ENCODE measurements at places on chromosomes 1 and 21. TPM values are rescaled to one million over a fixed set of nuclear protein-coding genes. Genes with fewer than 3 reads are reported as not detected.

GRCh38 chr21:45508607-45509565 lies 33.4 kb downstream of the SLC19A1 start:
- DNase-seq = no peak

DNA sequence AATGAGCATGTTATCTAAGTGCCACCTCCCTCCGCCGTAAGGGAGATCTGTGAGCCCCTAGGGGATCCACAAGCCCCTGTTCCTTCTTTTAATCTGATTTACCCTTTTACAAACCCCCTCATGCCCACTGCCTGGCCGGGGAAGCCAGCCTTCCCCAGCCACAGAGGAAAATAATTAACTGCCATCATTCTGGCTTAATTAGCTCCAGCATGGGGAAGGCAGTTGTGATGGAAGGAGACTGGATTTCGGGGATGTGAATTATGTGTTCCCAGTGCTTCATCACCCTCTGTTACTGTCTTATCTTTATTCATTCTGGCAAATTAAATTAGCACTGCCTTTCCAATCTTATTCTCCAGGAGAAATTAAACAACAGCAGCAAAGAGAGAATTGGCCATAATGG lies 135.8 kb downstream of the PTPRU start:
- no peak for DNase-seq

DNA sequence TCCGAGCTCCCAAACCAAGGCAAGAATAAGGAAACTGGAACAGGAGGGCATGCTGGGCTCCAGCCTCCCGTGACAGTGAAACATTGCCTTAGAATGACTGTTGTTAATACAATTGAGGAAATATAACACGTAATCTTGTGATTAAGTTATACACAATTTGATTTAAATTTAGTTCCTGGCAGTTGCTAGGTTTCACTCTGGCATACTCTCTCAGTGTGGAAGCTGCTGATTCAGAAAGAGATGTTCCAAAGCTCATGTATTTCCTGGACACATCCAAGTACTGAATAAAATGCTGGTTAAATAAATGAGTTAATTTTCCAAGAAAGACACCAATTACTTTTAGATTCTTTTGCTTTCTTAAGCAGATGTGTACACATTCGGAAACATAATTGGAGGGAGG lies 176.1 kb downstream of the GRIK1 start:
- no peak for DNase-seq

- DNase-seq = no peak
These were observed 49.5 kb upstream of the IFFO2 start for GRCh38 chr1:19006000-19006399.

- DNase-seq = no peak
These were observed 26.6 kb upstream of the LRRN2 start for GRCh38 chr1:204711947-204712701.

The C1orf87 gene
- polyA plus RNA-seq = 0.28 TPM

GRCh38 chr1:65172936-65173690 lies 25.1 kb downstream of the AK4 start:
- no peak for DNase-seq

- no peak for DNase-seq
These were observed 59.8 kb upstream of the C1orf53 start for GRCh38 chr1:197842646-197843045.

GRCh38 chr1:70963374-70963773 lies 84.2 kb downstream of the PTGER3 start:
- DNase-seq = no peak

DNA sequence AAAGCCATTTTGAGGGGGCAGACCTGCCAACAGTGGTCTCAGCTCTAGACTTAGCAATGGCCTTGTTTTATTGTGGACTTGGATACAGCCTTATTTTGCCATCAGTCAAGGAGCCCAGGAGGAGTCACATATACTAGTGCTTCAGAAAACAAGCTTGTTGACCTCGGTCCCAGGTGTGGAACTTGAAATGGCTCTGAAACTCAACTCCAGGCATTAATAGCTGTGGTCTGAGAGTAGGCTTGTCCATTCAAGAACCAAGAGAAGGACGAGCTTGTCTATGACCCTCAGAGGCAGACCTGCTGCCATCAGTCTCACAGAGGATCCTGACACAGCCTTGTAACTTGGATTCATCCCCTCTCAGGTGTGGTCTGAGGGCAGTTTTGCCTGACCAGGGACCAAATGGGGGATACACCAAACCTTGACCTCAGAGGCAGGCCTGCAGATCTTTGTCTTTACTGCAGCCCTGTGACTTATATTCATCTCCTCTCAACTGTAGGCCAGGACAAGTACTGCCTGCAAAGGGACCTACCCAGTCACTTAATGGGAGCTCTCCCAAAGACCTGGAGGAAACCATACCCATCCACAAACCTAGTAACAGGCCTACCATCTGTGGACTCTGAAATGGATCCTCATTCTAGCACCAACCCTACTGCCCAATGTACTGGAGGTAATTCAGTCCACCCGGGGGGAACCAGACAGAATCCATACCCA lies 33.1 kb downstream of the OR6Y1 start:
- DNase-seq = no peak

- DNase-seq = no peak
These were observed 28.3 kb downstream of the SLC30A7 start for GRCh38 chr1:100924212-100924611.

GRCh38 chr1:112722601-112723510 lies 7.7 kb upstream of the PPM1J start:
- DNase-seq = no peak

The IVL gene
- polyA plus RNA-seq = 0.23 TPM

The RIMS3 gene
- 1.9 TPM for polyA plus RNA-seq

DNA sequence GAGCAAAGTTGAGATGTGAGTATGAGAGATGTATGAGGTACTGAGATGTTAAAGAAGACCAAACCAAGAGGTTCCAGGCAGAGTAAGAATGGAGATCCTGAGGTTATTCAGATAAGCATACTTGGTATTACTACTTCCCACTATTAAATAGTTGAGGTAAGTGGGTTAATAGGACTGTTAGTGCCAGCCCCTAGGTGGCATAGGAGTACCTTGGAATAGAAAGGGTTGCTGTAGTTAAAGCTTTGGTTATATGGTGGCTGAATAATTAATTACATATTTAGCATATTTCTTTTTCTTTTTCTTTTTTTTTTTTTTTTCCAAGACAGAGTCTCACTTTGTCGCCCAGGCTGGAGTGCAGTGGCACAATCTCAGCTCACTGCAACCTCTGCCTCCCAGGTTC lies 397.9 kb upstream of the TMPRSS15 start:
- no peak for DNase-seq

DNA sequence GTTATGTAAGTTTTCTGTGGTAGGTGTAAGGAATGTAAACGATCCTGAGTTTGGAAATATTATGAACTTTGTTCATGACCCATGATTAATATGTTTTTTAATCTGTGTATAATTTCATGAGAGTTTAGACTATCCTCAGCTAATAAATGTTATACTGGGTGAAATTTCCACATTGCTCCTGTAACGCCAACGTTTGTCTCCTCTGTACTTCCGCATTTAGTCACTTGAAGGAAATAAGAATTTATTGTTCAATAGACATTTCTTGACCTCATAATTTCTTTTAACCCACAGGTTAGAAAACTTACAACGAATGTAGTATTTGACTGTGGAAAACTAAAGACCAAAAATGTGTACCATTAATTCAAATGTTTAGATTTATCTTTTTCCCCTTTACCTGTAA lies 876 bp downstream of the KCNJ15 start:
- no peak for DNase-seq

The KIF14 gene
- 12.4 TPM for polyA plus RNA-seq

DNA sequence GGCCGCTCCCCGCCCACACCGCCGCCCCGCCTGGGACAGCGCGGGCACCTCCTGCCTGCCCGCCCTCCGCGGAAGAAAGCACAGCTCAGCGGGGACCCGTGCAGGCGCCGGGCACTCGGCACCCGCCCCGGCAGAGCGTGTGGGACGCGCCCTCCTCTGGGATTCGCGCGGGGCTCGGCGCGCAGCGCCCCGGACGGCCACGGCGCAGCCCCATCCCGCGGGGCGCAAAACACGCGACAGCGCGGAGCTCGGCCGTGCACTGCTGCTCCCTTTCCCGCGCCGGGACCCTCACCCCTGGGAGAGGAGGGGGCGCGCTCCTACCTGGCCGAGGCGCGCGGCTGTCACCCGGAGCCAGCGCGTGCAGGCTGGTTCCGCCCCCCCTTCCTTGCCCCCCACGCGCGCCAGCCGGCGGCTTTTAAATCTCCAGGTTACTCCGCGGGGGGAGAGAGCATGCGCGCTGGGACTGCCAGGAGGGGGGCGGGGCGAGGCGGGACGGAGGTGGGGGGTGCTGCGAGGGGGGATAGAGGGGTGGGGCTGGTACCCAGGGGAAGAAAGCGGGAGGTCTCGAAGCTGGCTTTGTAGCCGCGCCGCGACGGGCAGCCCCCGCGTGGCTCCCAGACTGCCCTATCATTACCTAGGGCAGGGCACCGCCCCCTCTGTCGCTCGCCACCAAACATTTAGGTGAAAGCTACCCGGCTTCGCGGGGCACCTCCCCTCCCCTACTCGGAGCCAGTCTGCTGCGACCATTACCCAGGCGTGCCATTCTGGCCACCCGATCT lies at the start of gene SLC45A3:
SLC45A3 (minus strand) TSS at position 437 of the 779 bp plus-strand sequence. CDS start 15,853 bp downstream, outside the sequence.
- DNase-seq = no peak

The SLC45A3 gene
- polyA plus RNA-seq = 8.8 TPM

- no peak for DNase-seq
These were observed 76.6 kb upstream of the HOOK1 start for GRCh38 chr1:59738152-59738551.

The KNCN gene
- not detected for polyA plus RNA-seq

Data from left kidney (tissue), 8 donors.